Hippocampal formation (tissue), 2 donors: ENCODE measurements at places on chromosomes 3 and 15.

DNA sequence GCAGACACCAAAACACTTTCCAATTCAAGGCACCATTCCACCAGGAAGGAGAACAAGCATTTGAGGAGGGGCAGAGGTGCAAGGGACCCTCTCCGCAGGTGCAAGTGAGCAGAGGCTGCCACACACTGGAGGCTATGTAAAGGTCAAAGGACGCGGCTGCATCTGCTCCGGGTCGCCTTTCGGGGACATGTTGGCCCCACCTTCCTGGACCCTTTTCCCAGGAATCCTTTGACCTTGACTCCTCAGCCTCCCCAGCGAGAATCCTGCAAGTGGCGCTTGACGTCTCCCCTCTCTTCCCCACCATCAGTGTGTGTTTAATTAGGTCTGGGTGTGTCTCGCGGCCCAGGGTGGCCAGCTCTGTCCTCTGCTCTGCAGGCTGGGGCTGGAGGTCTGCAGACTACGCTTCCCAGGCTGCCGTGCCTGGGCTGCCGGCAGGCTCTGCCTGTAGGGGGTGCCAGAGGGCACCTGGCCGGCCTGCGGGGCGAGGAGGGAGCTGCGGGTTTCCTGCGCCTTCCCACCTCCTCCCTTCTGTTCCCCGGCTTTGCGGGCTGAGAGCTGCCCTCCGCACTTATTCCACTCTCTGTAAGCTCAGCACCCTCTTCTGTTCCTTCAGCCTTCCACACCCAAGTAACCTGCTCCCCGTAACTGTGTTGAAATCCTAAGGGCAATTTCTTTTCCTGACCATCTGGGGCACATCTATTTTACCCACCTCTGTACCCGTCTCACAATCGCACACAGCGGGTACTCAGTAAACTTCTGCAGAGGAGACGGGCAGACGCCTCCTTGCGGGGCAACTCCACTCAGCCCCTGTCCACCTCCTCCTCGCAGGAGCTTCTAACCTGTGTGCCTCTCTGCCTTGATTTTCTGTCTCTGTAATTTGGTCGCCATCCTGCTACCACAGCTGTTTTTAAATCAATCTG lies 129.8 kb downstream of the NSMCE3 start:
- DNase-seq = peak; percentile 50

- DNase-seq = no peak
Observed at GRCh38 chr3:15808679-15809310, 11.0 kb upstream of the ANKRD28 start.

GRCh38 chr15:89003865-89004725 lies 84.2 kb upstream of the ABHD2 start:
- DNase-seq = no peak

- DNase-seq = no peak
Observed at GRCh38 chr15:61687124-61687523, 373.1 kb downstream of the VPS13C start.

DNA sequence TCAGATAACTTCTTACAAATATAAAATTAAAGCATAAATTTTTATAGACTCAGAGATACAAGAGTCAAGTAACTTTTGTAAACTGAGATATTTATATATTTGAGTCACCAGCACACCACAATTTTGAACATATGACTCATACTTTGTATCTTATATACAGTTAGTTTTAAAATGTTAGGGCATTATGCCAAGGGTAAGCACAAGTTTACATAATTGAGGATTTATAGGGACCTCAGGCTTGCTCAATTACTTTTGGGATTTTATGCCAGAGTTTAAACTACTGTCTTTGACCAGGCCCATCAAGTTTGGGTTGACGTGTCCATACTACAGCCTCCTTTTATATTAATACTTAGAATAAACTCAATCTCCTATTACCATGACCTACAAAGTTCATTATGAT lies 7.4 kb upstream of the FGF7 start:
- DNase-seq = no peak

DNA sequence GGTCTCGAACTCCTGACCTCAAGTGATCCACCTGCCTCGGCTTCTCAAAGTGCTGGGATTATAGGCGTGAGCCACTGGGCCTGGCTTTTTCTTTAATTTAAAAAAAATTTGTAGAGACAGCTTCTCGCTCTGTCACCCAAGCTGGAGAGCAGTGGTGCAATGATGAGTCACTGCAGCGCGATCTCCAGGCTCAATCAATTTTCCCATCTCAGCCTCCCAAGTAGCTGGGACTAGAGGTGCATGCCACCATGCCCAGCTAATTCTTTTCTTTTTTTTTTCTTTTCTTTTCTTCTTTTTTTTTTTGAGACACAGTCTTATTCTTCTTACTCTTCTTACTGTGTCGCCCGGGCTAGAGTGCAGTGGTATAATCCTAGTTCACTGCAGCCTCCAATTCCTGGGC lies 19.8 kb downstream of the TUBGCP4 start:
- no peak for DNase-seq
